ENCODE measurements at places on chromosomes 2 and 18.

DNA sequence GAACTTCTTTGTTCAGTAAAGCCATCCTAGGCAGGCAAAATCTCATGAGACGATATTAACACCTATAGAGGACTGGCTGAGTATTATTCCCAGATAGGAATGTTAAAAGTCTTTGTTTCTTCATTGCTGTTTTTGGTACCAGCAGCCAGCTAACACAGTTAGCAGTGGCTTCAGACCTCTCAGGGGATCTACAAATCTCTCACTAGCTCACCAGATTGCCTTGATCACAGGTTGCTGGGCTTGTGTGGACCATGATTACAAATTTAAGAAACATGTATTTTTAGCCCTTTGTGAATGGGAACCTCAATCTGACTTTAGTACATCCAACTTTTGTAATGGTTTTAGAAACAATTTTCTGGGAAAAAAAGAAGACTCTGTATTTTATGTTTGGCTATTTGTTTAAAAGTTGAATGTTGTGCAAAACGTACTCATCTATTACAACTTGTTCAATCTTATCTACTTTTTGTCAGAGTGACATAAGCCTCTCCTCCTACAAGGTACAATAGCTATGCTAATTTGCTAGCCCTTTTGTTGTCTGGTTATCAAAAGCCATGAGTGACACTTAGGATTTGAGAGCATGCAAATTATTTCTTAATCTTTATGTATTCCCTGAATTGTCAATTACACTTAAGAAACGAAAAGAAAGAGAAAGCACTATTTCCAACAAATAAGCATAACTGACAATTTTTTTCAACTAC, 693.1 kb downstream of the ERBB4 start:
- no peak for DNase-seq

- no peak for DNase-seq
These were observed 76.3 kb downstream of the STPG4 start for GRCh38 chr2:47078541-47079482.

DNA sequence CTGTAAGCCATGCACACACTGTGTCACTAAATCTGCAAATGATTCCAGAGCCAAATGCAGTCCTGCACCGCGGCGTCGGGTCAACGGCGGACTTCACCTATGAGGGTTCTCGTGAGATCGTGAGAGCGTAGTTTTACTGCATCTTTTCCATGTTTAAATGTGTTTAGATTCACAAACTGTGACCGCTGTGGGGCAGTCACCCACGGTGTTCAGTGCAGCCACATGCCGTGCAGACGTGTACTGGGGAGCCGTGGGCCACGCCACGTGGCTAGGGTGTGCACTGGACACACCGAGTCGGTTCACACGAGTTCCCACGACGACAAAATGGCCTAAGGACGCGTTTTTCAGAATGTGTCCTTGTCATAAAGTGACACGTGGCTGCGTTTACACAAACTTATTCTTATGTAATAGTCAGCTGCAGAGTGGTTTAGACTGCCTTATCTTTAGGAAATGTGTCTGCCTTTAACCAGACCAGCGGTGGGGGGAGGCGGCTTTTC, 34.1 kb downstream of the NFATC1 start:
- no peak for DNase-seq

- no peak for DNase-seq
These were observed 36.7 kb downstream of the AFF3 start for GRCh38 chr2:100105678-100106054.

DNA sequence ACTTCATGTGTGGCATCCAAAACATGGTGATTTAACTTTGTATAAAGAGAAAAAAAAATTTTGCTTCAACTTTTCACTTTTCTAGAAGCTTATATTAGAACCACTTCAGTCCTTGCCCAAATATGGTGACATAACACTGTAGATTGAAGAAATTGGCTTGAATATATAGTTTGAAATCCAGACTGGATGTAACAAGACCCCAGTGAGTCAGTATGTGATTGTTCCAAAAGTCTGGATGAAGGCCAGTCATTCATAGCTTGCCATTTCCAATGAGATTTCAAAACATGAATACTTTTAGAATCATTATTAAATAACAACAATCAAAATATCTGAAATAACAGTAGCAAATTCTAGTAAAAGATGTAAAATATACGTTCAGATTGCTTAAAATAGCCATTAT, 104.8 kb upstream of the FN1 start:
- no peak for DNase-seq

GRCh38 chr2:160199053-160199452, 1.0 kb downstream of the ITGB6 start:
- no peak for DNase-seq

GRCh38 chr2:22521620-22522019, 863.4 kb upstream of the KLHL29 start:
- no peak for DNase-seq

DNA sequence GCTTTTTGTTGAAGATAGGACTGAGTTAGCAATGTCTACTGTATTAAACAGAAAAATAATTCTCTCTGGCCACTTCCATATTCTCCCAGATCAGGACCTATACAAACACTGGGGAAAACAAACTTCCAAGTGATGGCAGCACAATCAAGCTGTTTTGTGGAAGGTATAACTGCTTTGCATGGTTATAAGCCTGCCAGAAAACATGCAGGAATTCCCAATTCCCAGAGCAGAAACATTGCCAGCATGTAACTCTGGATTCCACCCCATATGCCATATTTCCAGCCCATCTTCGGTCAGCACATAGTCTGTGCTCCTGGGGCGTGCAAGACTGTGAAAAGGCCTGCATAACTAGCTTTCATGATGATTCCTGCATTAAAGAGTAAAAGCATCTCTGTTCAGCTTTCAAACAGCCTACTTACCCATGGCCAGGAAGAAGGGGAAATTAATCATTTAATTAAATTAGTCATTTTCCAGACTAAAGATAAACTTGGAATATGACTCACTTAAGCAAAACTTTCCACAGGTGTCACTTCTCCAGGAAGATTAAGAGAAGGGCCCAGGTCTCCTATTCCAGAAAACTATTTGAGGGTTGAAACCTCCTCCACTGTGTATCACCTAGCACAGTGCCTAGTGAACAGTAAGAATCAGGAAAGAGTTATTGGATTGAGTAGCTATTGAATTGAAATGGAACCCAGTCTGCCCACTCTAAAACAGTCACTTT, 280.5 kb downstream of the NRXN1 start:
- DNase-seq, result no peak

Measured in GM12878 (cell line).